ENCODE measurements at places on chromosomes 7 and 10.

DNA sequence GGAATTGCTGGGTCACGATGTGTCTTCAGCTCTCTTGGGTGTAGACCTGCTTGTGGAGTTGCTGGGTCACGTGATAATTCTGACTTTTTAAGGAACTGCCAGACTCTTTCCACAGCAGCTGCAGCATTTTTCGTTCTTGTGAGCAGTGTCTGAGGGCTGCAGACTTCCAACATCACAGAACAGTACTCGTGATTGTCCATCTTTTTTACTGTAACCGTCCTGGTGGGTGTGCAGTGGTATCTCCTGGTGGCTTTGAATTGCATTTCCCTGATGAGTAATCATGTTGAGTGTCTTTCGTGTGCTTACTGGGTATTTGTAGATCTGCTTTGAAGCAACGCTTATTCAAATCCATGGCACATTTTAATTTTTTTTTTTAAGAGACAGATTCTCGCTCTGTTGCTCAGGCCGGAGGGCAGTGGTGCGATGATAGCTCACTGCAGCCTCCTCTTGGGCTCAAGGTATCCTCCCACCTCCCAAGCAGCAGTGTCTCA is 22.7 kb downstream of the INPP5A start:
- DNase-seq, result no peak

- DNase-seq, result no peak
These were observed 55.6 kb downstream of the CRTAC1 start for GRCh38 chr10:97974526-97975525.

DNA sequence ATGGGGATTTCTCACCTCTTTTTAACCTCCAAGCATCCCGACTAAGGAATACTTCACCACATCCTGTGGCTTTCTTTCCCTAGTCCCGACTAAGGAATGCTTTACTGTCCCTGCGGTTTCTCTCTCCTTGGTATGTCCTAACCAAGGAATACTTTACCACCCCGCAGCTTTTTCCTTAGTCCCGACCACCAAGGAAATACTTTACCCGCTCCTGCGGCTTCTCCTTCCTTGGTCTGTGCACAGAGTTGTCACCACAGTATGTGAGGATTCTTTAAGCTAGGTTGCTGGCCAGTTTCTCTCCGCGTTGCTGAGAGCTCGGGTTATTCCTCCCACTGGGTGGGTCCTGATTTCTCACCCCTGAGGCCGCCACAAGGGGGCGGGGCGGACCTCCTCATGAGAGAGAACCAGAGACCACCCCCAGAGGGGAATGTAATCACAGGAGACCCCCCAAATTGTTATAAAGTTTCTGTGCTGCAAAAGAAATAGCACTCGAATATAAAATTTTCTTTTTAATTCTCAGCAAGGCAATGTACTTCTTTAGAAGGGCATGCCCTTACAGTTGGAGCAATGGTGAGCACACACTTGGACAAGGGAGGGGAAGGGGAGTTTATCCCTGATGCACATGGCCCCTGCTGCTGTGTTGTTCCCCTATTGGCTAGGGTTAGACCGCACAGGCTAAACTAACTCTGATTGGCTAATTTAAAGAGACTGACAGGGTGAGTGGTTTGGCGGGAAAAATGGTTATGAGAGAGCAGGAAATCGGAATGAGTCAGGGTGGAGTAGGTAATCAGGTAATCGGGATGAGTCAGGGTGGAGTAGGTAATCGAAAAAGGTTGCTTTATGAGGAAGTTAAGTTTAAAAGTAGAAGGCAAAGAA is 12.8 kb downstream of the SUGCT start:
- DNase-seq, result no peak

DNA sequence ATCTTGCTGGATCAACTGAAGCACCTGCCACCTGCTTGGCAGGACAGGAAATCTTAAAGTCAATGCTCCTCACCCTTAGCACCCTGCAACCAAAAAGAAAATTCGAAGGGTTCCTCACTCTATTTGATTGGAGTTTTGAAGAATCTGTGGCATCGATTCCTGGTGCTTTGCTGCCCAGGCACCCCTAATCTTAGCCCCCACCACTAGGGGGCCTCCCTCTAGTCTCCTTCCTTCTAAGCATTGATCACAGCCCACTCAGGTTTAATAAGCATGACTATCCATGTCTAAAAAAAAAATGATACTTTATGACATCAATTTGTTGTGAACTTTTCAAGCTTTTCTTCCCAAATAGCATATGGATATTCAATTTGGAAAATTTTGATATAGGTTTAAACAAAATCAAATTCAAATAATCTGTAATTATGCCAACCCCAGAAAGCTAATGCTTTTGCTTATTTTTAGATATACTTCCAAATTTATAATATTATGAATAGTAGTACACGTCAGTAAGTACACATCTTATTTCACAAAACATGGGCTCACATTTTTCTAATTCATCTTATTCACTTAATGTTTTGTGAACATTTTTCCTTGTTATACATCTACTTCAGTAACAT is 45.3 kb downstream of the NRG3 start:
- DNase-seq, result peak; percentile 10

DNA sequence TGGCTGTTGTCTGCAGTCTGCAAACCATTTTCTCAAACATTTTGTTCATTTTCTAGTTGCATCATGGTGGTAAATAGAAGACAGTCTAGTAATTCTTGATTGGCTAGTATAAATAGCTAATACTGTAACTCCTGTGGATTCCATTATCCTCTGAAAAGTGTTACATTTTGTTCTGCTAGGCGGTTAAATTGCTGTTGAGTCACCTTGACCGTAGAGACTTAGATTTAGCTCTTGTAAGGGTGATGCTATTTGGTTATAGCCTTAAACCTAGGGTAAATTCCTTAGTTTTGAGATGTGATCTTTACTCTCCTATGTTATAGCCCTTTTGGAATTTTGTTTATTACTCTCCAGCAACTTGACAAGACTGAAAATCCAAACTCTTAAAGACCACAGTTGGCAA is 58.8 kb downstream of the SHOC2 start:
- DNase-seq, result no peak

DNA sequence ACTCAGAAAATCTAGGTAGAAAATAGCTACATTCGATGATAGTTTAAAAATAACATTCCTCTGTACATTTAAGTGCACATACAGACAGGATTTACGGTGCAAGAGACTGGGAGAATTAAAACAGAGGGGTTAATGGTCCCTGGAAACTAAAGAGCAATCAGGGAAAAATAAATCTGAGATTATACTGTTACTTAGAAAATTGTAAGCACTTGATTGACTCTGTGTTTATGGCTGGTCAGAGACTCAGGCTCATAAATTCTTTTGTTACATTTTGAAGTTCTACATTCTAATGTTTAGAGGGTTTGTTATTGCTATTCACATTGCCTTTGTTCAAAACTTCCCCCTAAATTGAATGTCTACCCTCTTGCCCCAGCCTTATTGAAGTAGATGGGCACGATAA is 54.4 kb downstream of the CDCA7L start:
- no peak for DNase-seq

DNA sequence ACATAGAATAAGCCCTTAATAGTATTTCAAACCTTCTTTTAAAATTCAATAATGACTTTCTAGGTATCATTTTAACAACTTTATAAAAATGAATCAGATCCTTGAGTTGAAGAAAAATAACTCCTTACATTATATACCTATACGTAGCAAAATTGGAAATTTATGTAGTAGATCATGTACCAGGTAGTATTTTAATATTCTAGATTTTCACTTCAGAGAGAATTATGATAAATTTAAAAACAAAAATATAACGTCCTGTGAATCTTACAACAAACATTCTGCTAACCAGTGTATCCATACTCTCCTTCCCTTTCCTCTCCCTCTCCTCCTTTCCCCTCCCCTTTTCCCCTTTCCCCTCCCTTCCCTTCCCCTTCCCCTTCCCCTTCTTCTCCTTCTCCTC is 6.1 kb upstream of the RAB11FIP2 start:
- DNase-seq, result no peak

DNA sequence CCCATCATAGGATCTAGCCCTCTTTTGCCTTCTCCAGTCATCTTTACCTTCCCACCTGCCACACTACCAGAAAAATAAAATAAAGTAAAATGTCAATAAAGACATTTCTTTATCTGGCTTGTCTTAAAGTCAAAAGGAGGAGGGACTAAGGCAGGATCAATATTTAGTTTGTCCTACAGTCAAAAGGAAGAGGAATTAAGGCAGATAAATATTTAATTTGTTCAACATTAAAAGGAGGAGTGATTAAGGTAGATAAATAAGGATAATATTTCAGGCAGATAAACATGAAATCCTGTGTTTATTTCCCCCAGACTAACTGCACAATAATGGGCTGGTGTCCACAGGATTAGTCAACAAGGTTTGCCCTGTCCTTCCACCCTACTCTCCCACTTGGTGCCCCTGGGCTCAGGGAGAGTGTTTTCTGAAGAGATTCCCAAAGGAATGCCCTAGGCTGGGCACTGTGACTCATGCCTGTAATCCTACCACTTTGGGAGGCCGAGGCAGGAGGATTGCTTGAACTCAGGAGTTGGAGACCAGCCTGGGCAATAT is 18.3 kb upstream of the MSMB start:
- DNase-seq, result no peak

DNA sequence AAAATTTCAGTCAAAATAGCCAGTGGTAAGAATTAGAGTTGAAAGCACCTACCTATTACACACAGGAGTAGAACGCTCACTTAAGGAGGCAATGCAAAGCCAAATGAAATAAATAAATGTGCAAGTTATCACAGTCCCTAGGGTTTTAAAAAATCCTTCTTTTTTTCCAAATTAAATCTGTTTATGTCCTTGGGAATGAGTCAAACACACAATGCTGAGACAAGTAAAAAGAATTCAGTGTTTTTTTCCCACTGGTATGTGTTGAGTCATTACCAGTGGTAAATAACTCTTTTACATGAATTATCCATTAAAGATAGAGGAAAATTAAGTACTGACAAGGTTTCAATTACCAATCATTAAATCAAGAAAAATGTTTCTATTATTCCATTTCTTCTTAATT is 438.6 kb downstream of the TNS3 start:
- no peak for DNase-seq

DNA sequence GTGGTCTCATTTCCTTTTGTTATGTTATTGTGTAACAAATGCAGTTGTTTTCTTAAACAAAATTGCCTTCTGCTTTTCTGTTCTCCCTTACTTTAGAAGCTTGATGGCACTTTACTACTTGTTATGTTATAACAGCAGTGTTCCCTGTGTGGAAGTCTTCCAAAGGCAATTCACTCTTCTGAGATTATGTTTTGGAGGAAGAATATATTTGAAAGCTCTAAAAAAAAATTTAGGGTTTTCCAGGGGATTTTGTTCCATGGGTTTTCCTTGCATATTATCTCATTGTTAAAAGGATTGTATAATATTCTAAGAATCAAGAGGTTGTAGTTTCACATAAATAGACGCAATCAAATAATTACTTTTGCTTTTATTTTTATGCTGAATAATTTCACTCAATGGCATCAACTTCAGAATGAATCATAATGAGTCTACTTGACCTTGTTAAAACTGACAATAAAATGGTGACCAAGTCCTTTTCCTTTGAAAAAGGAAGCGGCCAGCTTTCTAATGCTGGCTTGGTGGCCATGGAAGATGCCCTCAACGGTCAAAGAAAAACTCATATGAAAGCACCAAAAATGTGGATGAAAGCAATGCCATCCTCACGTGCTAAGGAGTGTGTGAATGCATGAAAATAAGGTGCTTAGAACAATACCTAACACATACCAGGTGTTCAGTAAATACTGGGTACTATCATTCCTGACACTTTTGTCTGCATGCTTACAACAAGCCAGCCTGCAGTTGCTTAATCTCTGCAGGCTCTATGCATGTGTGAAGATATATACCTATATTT is 92.4 kb upstream of the KLF6 start:
- peak; percentile 43 for DNase-seq

DNA sequence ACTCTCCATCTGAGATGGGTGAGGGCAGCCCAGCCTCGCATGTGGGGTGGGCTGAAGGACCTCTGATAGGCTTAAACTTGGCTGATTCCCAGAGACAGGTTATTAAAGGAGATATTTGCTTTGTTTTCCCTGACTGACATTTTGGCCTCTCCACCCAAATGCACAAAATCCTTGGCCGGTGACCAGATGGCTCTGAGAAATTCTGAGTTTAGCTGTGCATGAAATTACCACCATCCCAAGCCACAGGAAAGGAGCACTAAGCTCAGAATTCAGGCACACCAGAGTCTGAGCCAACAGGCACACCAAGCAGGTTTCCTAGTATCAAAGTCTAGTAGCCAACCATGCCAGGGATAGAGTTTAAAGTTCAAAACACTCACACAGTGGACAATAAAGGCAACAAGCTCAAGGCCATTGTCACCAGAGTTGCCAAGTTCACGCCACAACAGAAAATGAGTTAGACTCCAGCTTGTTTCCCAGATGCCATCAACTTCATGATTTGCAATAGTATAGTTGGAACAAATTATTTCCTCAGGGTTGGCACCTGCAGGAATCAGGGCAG is 387.6 kb downstream of the KCNMA1 start:
- DNase-seq, result no peak

DNA sequence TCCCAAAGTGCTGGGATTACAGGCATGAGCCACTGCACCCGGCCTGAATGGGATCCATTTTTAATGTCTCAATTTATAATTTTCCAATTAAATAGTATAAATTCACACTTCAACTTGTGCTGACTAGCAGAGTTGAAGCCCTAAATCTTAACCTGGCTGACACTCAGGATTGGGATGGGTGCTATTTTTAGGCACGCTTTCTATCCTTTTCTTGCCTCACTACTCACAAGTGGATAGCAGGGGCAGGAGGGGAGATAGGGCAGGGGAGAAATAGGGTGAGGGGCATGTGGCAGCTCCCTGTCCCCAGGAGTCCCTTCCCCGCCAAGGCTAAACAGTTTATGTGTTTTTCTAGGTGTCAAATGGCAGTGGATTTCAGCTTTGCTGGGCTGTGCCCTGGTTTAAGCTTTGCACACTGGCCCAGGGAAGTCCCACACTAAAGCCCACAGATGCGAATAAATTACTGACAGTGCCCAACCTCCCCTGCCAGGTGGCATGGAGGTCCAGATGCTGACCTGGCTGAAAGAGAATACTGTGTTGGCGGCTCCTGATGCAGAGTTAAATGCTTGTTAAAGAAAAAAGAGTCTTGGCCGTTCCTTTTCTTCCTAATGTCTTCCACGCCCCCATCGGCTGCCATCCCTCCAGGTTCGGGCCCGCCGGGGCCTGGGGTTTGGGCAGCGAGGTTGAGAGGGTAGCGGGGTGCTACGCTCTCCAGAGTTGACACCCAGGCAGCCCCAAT is 36.2 kb upstream of the EFCAB10 start:
- DNase-seq, result no peak
